Stimulated activated CD8-positive, alpha-beta memory T cell treated with anti-CD3 and anti-CD28 coated beads, Interleukin-4, amount 100 ng/mL, for 24 hours (primary cell): ENCODE measurements at places on chromosomes 7 and 10.

- no peak for DNase-seq
Observed at GRCh38 chr7:148264933-148265557, 325.5 kb upstream of the C7orf33 start.

DNA sequence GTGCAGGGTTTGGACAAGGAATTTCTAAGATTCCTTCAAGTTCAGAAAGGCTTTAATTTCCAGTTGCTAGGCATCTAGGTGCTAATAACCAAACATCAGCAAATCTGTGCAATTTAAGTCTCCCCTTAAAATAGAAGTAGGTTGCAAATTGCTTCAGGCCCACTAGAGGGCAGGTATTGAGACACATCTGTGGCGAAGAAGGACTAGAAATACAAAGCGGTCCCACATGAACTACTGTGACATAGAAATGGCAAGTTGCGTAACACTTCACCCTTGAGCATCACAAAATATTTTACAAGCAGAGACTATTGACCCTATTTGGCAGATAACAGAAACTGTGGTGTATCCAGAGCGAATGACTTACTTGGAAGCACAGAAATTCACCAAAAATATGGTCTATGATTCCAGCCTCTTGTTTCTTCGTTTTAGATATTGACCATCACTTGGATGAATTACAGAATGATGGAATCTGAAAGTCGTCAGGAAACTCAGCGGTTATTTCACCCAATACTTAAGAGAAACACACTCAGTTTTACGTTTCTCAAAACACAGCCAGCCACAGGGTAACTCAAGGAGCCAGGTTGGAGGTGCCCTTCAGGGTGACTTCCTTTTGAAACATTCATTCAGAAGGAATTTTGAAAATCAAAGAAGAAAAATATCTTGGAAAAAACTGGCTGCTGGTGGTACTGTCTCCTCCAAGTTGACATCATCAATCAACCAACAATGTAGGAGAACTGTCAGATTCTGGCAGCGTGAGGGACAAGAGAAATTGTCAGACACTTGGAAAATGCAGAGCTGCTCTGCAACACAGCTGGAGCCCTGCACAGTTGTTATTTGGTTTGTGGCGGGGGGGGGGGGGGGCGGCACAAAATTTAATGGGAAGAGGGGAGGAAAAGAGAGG is 256.3 kb upstream of the MINDY3 start:
- no peak for DNase-seq

GRCh38 chr7:55965805-55966421 is 1.5 kb downstream of the NIPSNAP2 start:
- DNase-seq: no peak

- no peak for DNase-seq
Observed at GRCh38 chr10:130218936-130219335, 82.7 kb downstream of the GLRX3 start.

DNA sequence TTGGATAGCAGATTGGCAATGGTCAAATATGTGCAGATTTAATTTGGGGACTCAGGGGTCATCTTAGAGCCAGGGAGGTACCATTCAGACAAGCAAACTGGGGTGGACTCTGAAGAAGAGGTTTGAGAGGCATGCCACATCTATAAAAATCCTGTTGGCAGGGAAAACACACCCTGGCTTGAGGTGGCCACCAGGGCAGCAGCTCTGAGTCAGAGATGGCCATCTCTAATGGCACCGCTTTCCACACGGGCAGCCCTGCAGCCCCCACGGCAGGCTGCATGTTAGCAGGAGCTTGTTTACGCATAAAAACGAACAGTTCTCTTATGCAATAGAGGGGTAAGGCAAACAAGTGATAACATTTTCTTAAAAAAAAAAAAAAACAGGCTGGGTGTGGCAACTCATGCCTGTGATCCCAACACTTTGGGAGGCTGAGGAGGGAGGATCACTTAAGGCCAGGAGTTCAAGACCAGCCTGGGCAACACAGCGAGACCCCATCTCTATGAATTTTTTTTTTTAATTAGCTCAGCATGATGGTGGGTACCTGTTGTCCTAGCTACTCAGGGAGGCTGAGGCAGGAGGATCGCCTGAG is 14.9 kb downstream of the DLG5 start:
- no peak for DNase-seq

DNA sequence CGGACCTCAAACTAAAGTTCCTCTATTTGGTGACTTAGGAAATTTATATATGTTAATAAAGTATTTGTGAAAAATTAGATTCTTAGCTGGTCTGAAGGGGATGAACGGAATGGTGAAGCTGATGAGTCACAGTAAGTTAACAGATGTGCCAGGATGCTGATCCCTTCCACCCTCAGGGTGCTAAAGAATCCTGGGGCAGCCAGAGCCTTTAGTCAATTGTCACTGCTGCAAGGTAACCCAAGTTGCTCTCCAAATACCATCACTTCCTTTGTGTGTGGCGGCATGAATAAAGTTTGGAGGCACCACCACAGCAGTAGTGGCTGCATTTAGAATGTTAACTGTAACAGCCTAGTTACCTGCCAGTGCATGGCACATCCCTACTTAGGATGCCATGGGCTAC is 222.6 kb upstream of the PPP1R3A start:
- no peak for DNase-seq

GRCh38 chr10:62172465-62172864 is 96.2 kb downstream of the RTKN2 start:
- DNase-seq: no peak

DNA sequence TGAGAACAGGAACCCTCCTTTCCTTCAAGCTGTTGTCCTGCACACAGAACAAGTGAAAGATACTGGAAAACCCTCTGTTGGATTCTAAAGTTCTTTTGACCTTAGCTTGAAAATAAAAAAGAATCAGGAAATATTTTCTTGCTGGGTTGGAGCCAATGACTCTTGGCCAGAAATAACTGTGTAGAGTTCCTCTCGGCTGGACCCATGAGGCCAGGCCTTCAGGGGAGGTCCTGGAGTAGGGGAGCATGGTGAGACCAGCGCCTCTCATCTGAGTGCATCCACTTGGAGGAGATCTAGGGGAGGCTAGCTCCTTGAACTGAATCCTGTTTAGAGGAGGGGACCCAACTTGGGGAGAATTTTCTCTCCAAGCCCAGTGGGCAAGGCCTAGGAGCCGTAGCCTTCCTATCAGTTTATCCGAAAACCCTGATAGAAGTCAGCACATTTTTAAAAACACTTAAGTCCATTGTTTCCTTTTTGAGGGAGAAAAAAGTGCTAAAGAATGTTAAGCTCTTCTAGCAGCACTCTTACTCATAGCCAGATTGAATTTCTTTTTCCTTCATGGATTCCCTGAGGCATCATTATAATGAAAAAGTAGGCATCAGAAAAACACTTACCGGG is 635.7 kb upstream of the ANKRD30A start:
- no peak for DNase-seq

DNA sequence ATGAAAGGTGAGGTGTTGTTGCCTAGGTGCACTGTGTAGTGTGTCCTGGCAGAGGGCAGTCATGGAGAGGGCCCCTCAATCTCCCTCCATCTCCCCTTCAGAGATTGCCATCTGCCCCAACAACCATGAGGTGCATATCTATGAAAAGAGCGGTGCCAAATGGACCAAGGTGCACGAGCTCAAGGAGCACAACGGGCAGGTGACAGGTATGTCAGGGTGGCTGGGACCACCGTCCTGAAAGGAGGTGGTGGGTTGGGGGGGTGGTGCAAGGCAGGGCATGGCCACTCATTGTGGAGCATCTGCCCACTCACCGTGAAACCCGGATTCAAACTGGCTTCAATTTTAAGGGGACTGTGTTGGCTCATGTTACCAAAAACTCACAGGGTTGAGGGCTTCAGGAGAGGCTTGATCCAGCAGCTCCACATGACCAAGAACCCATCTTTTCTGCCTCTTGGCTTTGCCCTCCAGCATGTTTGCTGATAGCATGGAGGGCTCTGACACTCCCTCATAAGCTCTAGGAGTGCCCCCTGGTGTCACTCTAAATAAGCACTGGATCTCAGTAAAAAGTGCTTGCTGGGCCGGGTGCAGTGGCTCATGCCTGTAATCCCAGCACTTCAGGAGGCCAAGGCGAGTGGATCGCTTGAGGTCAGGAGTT is 12.2 kb downstream of the ARPC1B start:
- DNase-seq: no peak

DNA sequence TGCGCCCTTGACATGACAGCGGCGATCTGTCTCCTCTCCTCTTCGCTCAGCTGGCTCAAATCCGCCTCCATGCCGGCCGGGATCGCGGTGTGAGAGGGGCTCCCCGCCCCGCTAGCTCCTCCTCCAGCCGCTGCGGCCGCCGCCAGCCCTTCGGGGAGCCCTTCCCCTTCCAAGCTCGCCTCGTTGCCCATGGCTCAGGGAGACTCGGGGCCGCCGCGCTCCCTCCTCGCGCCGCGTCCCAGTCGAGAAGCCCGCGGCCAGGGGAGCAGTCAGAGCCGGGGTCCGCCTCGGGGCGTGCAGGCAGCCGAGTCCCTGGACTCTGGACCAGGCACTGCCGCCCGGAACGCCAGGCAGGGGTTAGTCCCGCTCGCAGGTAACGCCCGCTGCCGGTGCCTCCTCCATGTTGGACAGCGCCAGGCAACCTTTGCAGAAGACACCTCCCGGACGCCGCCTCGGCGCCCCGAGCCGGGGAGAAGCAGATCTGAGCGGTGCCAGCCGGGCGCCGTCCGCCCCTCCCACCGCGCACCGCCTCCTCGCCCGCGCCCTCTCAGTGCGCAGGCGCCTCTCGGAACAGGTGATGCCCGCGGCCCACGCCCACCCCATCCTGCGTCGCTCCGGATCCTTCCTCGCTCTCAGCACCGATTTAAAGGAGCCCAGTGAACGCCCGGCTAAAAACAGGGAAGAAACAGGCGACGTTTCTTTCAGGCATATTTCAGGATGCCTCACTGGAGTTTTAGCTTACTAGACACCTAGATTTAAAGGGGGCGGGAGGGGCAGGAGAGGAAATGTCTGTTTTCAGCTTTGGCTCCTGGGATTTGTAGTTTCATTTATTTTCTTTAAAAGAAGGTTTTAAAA is at the start of gene PCLO:
Gene PCLO, minus strand, starts transcription at position 483 of the 855 bp plus-strand sequence. Its CDS starts 292 bp downstream, at position 191.
- DNase-seq: peak; percentile 31

- DNase-seq: no peak
Observed at GRCh38 chr7:27420702-27421101, 178.1 kb downstream of the EVX1 start.

- no peak for DNase-seq
Observed at GRCh38 chr10:31773749-31774298, 154.8 kb downstream of the ARHGAP12 start.

DNA sequence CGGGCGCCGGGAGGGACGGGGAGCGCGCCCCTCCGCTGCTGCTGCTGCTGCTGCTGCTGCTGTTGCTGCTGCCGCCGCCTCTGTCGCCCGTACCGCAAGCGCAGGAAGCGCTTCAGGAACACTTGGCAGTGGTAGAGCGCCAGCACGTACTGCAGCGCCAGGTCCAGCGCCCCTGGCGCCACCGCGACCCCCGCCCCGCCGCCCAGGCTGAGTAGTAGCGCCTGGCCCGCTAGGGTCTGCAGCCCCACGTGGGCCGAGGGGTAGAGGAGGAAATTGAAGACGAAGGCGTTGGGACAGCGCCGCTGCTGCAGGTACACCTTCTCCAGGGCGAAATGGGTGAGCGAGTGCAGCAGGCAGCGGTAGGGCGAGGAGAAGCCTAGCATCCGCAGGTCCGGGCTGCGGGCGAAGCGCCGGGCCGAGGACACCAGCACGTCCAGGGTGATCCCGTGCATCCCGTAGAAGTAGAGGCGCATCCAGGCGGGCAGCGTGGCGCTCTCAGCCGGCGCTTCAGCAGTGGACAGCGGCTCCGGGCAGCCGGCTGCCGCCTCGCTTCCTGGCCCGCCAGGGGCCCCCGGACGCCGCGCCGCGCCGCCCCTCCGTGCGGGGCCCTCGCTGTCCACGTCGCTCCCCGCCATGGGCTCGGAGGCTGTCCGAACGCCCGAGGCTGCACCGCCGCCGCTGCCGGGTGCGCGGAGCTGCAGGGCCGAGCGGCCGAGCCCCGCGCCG is at the start of gene TMEM229A:
Gene TMEM229A, minus strand, starts transcription at position 699 of the 726 bp plus-strand sequence. Its CDS starts 64 bp downstream, at position 635.
- DNase-seq: no peak

GRCh38 chr10:113945075-113945686 is 90.7 kb downstream of the NHLRC2 start:
- DNase-seq: no peak

DNA sequence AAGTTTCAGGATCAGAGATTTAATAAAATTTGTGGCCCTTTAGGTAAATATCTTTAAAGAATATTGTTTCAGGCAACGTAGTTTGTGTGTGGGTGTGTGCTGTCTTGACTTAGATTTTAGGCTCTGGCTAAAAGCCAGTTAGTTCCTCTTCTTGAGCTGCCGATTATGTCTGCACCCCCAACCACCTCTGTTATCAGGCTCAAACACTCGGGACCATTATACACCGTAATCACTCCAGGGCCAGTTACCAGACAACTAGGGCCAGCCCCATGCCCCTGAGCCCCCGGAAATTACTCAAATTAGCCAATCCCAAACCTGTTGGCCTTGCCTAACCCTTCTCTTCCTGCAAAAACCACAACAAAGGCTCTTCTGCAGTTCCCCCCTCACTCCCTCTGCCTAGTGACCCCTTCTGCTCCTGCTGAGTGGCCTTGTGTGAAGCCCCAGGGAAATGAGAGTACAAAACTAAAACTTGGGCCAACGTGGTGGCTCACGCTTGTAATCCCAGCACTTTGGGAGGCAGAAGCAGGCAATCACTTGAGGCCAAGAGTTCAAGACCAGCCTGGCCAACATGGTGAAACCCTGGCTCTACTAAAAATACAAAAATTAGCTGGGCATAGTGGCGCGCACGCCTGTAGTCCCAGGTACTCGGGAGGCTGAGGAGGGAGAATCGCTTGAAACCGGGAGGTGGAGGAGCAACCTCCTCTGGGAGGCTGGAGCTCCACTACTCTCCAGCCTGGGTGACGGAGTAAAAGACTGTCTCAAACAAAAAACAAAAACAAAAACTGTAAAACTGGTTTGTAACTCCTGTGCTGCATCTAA is 9.2 kb upstream of the HNRNPF start:
- DNase-seq: peak; percentile 22

DNA sequence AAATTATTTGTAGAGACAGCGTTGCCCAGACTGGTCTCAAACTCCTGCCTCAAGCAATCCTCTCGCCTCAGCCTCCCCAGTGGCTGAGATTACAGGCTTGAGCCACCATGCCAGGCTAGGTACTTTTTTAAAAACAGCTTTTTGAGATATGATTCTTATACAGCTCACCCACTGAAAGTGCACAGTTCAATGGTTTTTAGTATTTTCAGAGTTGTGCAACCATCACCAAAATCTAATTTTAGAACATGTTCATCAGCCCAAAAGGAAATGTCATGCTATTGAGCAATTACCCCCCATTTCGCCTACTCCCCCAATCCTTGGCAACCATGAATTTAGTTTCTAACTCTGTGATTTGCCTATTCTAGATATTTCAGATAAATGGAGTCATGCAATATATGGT is 73.7 kb downstream of the EVX1 start:
- no peak for DNase-seq

GRCh38 chr7:157097569-157097968 is 41.2 kb upstream of the UBE3C start:
- no peak for DNase-seq

GRCh38 chr10:17272648-17273047 is 44.6 kb downstream of the VIM start:
- DNase-seq: no peak

- DNase-seq: no peak
Observed at GRCh38 chr7:122070834-122071233, 73.2 kb downstream of the AASS start.

DNA sequence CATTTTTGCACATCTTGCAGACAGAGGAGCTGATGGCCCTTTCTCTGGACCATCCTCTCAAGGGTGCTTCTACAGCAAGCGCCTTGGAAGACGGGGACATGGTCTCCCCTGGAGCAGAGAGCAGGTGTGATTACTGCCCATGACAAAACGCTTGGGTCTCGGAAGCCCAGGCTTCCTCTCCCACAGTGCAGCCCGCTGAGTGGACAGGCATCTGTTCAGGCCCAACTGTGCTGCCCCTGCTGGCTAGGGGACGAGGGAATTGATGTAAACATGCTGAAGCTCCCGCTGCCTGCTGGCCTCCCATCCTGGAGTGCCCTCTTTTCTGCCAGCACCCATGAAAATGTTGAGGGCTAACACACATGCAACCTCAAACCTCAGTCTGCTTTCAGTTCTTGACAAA is 14.3 kb downstream of the IL15RA start:
- DNase-seq: no peak
